Neuronal stem cell (in vitro differentiated cells): ENCODE measurements at places on chromosomes 12 and 14.

DNA sequence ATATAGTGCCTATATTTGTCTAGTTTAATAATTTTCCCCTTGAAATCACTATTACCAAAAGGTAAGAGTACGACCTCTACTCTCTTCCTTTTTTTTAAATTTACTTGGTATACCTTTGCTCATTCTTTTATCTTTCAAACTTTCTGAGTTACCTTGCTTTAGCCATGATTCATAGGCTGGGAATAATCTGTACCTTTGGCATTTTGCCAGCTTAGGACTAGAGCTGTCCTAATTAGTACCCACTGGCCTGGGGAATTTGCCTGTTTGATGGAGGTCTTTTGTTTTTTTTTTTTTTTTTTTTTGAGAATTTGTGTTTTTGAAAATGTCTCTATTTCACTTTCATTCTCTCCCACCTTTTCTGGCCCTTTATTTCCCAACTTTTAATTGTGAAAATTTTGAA, 8.7 kb upstream of the SLC4A8 start:
- no peaks in the 10 kb centered on the region for H3K36me3 ChIP-seq
- H3K27me3 ChIP-seq = no peaks in the 10 kb centered on the region
- H3K27ac ChIP-seq = no peak overlapping the region
- no peak for DNase-seq
- no peak overlapping the region for H3K4me3 ChIP-seq

DNA sequence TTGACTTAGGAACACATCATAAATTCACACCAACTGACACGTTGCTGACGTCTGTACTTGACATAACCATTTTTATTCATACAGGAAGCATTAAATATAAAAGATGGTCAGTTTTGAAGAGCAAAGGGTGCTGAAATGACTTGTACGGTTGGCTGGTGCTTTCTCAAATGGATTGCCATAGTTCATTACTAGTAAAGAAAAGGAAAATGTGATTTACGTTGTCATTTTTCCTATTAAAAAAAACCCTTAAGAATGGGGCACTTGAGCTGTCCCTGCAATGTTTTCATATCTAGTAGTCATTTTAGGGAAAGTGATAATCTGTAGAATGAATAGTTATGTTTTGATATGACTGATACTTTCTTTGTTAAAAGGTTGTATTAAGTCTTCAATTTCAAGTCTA, 22.5 kb upstream of the MANSC4 start:
- no peak overlapping the region for H3K4me3 ChIP-seq
- DNase-seq = no peak
- no peaks in the 10 kb centered on the region for H3K27me3 ChIP-seq
- H3K4me1 ChIP-seq = no peaks in the 10 kb centered on the region
- H3K36me3 ChIP-seq = peaks cover 40% of the 10 kb centered on the region

- H3K4me3 ChIP-seq = no peak overlapping the region
- no peak overlapping the region for H3K27ac ChIP-seq
- H3K4me1 ChIP-seq = no peaks in the 10 kb centered on the region
- no peaks in the 10 kb centered on the region for H3K36me3 ChIP-seq
- H3K27me3 ChIP-seq = no peaks in the 10 kb centered on the region
- no peak for DNase-seq
Observed at GRCh38 chr12:26512213-26512612, 316.8 kb downstream of the SSPN start.

GRCh38 chr12:108938247-108938924, 58.5 kb downstream of the DAO start:
- no peaks in the 10 kb centered on the region for H3K27me3 ChIP-seq
- H3K4me1 ChIP-seq = no peaks in the 10 kb centered on the region
- DNase-seq = no peak
- H3K27ac ChIP-seq = no peak overlapping the region
- H3K36me3 ChIP-seq = no peaks in the 10 kb centered on the region
